Chondrocyte (in vitro differentiated cells): ENCODE measurements at places on chromosomes 2 and 18. TPM values are rescaled to one million over a fixed set of nuclear protein-coding genes. Genes with fewer than 3 reads are reported as not detected.

The SMC6 gene
- total RNA-seq: 20.1 to 21.0 TPM (median 21.0 TPM) in 3 replicates

The MC2R gene
- total RNA-seq: not detected in 3 replicates

The HTR2B gene
- 0.69 to 0.85 TPM in 2 of 3 replicates, not detected in the other for total RNA-seq

The TBR1 gene
- not detected in 3 replicates for total RNA-seq

The SLC9A4 gene
- not detected in 3 replicates for total RNA-seq

The LAMA1 gene
- 2.3 to 3.9 TPM (median 2.5 TPM) in 3 replicates for total RNA-seq

The SULT1C4 gene
- total RNA-seq: 0.60 to 1.4 TPM (median 1.2 TPM) in 3 replicates

The SIX3 gene
- not detected in 3 replicates for total RNA-seq

The EFHD1 gene
- total RNA-seq: 109 to 178 TPM (median 175 TPM) in 3 replicates

The PAX8 gene
- 0.29 TPM in 1 of 3 replicates, not detected in the others for total RNA-seq

The SPDYA gene
- 1.6 to 3.4 TPM (median 1.6 TPM) in 3 replicates for total RNA-seq

The ABHD1 gene
- total RNA-seq: 0.30 to 0.44 TPM (median 0.31 TPM) in 3 replicates

The UGT1A10 gene
- not detected in 3 replicates for total RNA-seq

The ANKRD29 gene
- 0.48 to 0.85 TPM (median 0.50 TPM) in 3 replicates for total RNA-seq

The FHOD3 gene
- total RNA-seq: 8.2 to 9.9 TPM (median 8.9 TPM) in 3 replicates

The BCL2 gene
- 4.2 to 8.6 TPM (median 8.4 TPM) in 3 replicates for total RNA-seq

The EVA1A gene
- total RNA-seq: 19.8 to 27.3 TPM (median 20.9 TPM) in 3 replicates

The ONECUT2 gene
- total RNA-seq: 0.05 to 0.08 TPM (median 0.05 TPM) in 3 replicates

The GPR39 gene
- 0.20 to 0.31 TPM in 2 of 3 replicates, not detected in the other for total RNA-seq

The CFAP53 gene
- total RNA-seq: 0.17 to 0.26 TPM in 2 of 3 replicates, not detected in the other

The TMEM198 gene
- total RNA-seq: 3.6 to 6.1 TPM (median 4.8 TPM) in 3 replicates

The NPPC gene
- not detected in 3 replicates for total RNA-seq

The ABCB11 gene
- total RNA-seq: not detected in 3 replicates

The ADAM23 gene
- total RNA-seq: 19.2 to 24.5 TPM (median 22.7 TPM) in 3 replicates

The CCDC85A gene
- 0.51 to 5.0 TPM (median 0.70 TPM) in 3 replicates for total RNA-seq

The IL36G gene
- not detected in 3 replicates for total RNA-seq

The B3GNT2 gene
- total RNA-seq: 8.0 to 22.7 TPM (median 22.4 TPM) in 3 replicates

The NOL4 gene
- total RNA-seq: not detected in 3 replicates

The EGR4 gene
- not detected in 3 replicates for total RNA-seq

The PARD6G gene
- total RNA-seq: 10.9 to 17.7 TPM (median 17.0 TPM) in 3 replicates

The C2orf80 gene
- total RNA-seq: not detected in 3 replicates

The PUM2 gene
- 67.7 to 73.1 TPM (median 70.0 TPM) in 3 replicates for total RNA-seq

The SPEG gene
- 62.9 to 94.9 TPM (median 89.7 TPM) in 3 replicates for total RNA-seq

The DYSF gene
- total RNA-seq: 83.0 to 115 TPM (median 112 TPM) in 3 replicates

The LAMA3 gene
- total RNA-seq: 1.6 to 2.8 TPM (median 1.9 TPM) in 3 replicates

The CRYGB gene
- total RNA-seq: not detected in 3 replicates

The INHBB gene
- total RNA-seq: 0.58 to 1.3 TPM (median 0.90 TPM) in 3 replicates

The THAP4 gene
- total RNA-seq: 40.9 to 42.4 TPM (median 41.4 TPM) in 3 replicates

The KIF1A gene
- 15.2 to 63.5 TPM (median 60.0 TPM) in 3 replicates for total RNA-seq

The FIGN gene
- 11.8 to 23.4 TPM (median 12.1 TPM) in 3 replicates for total RNA-seq

The SLC4A3 gene
- 9.7 to 17.2 TPM (median 17.2 TPM) in 3 replicates for total RNA-seq

The MLPH gene
- total RNA-seq: 3.7 to 6.1 TPM (median 5.6 TPM) in 3 replicates

The PDCL3 gene
- 27.1 to 33.7 TPM (median 29.4 TPM) in 3 replicates for total RNA-seq

The GCFC2 gene
- total RNA-seq: 9.2 to 15.0 TPM (median 10.7 TPM) in 3 replicates

The CFAP65 gene
- not detected in 3 replicates for total RNA-seq

The LOXHD1 gene
- total RNA-seq: not detected in 3 replicates

The TTN gene
- total RNA-seq: not detected in 3 replicates

The TOGARAM2 gene
- 0.07 to 0.72 TPM (median 0.49 TPM) in 3 replicates for total RNA-seq

The CCDC178 gene
- total RNA-seq: not detected in 3 replicates

The FNDC4 gene
- 8.6 to 17.7 TPM (median 17.4 TPM) in 3 replicates for total RNA-seq

The ANO7 gene
- 0.48 to 2.2 TPM (median 1.5 TPM) in 3 replicates for total RNA-seq

The TGOLN2 gene
- 79.7 to 101 TPM (median 84.8 TPM) in 3 replicates for total RNA-seq

The FBXO15 gene
- 0.57 to 0.95 TPM (median 0.92 TPM) in 3 replicates for total RNA-seq

The ESPNL gene
- 0.07 to 0.17 TPM (median 0.15 TPM) in 3 replicates for total RNA-seq

The CNNM4 gene
- total RNA-seq: 7.6 to 8.3 TPM (median 7.7 TPM) in 3 replicates
